ENCODE measurements at places on chromosomes 5 and 9.

DNA sequence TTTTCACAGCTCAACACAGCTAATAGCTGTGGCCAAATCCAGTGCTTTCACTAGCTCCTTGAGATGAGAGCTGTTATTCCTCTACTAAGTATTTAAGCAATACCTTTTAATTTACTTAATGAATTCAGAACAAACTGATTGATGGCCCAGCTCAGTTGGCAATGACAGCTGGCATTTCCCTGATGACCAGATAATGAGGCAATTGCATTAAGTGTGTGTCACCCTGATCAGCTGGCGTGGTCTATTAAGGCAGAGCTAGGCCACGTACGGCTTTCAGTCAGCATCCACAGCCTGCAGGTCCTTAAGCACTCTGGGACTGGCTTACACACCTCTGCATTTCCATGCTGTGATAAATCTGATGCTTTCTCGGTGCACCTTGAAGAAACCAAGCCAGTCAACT, 34.4 kb downstream of the TTLL11 start:
- no peak for DNase-seq

DNA sequence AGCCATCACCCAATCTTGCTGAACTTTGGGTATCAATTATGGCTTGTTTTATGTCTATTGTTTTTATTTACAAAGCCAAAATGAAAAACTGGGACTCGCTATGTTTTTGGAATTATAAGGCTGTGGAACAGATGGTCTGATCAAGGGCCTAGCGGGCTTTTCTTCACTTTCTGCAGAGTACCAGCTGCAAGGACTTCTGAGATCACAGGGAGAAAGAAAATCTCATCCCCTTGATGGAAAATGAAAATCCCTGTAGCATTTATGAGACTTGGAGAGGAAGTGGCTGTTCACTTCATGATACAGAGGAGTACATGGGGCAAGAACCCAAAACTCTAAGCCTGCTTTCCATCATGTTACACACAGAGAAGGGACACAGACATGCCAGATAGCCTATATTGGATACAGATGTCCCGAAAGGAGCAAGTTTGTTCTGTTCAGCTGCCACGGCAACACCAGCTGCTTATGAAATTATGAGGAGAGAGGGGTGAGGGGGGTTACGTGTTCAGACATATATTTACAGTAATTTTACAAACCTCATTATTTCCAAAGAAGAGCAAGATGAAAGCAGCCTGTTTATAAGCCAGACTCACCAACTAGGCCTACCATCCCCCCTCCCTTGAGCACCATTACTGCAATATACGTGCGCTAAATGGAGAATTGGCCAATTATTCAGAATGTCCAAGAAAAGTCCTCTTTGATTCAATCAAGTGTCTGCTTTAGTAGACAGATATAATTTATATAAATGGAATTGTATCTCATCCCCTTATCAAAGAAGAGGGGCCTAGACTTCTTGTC, 220.0 kb downstream of the MARCHF11 start:
- DNase-seq: no peak

DNA sequence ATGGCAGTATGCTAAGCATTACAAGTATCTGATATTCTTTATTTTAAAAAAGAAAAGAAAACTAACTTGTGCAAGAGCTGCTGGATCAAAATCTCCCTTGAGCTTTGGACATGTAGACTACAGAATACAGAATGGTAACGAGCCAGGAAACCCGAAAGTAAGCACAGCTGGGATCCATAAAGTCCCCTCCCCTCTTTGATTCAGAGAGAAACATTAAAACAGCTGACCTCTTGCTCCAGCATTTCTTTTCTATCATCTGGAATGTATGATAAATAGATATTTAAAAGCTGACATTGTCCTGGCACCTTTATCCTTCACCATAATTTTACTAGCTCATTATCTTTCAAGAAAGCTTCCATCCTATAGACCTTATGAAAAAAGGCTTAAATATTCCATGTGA, 28.2 kb upstream of the LPAR1 start:
- DNase-seq: no peak

- no peak for DNase-seq
Measured at GRCh38 chr9:133306242-133307204, 29.5 kb downstream of the SURF6 start.

DNA sequence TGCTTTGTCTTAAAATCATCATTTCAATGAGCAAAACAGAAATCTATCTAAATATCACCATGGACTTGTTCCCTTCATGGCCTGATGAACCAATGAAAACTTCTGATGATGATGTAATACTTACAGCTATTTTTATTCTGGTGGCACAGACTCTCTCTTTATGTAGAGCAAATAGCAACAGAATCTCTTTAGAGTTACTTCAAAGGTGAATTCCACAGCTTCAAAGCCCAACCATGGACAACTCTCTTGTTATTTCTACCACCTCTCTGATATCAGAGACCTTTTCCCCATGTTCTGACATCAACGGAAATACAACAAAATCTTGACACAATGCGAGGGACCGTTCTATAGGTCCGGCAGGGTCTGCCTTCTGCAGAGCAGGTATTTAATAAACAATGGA, 70.1 kb downstream of the RETREG1 start:
- DNase-seq: no peak

GRCh38 chr5:80990527-80990926, 30.4 kb downstream of the RASGRF2 start:
- DNase-seq: no peak

DNA sequence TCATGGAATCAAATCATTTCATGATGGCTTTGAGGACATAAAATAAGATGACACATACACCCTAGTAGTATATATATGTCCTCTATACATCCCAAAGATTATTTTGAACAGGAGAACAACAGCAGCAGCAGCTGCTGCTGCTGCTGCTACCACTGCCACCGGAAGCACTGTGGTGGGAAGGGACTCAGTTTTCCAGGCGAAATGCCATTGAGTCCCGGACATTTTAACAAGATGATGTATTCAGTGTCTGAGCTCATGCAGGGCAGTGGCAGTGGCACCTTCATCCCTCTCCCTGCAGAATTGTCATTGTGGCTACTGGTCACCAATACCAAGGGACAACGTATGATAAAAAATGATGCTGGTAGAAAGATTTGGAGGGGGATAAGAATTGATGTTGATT, 151.3 kb downstream of the CHSY3 start:
- no peak for DNase-seq

GRCh38 chr5:168654211-168654721, 75.1 kb upstream of the PANK3 start:
- DNase-seq: no peak

- no peak for DNase-seq
Measured at GRCh38 chr5:82605441-82605973, 327.4 kb upstream of the RPS23 start.

GRCh38 chr5:40812125-40812524, 14.0 kb upstream of the PRKAA1 start:
- DNase-seq: no peak

DNA sequence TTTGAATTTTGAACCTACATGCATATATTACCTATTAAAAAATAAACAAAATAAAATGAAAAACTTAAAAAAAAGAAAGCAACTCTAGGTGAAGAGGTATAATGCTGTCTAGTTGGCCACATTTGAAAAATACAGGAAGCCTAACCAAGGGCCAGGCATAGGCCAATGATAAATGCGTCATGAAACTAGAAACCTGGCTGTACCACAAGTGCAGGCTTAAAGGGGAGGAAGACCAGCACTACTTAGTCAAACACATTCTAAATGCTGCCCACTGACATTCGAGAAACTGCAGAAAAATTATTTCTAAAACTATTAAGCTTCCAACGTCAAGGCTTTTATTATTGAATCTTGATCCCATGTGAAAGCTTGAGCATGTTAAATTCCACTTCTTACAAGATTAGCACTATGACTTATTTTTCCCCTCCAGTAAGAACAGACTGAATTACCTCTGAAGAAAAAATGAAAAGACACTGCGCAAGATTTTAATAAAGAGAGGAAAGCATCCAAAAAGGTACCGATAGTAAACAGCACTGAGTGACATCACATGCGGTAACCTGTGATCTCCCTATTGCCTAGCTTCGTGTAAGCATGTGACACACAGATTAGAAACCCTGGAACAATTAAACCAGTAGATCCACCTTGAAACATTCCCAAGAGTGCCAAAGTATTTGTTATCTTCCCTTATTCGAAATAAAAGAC, 16.2 kb downstream of the CDC14B start:
- no peak for DNase-seq

- DNase-seq: no peak
Measured at GRCh38 chr9:6034954-6035353, 19.5 kb upstream of the RANBP6 start.

GRCh38 chr9:20507431-20507830, 114.9 kb downstream of the MLLT3 start:
- no peak for DNase-seq

DNA sequence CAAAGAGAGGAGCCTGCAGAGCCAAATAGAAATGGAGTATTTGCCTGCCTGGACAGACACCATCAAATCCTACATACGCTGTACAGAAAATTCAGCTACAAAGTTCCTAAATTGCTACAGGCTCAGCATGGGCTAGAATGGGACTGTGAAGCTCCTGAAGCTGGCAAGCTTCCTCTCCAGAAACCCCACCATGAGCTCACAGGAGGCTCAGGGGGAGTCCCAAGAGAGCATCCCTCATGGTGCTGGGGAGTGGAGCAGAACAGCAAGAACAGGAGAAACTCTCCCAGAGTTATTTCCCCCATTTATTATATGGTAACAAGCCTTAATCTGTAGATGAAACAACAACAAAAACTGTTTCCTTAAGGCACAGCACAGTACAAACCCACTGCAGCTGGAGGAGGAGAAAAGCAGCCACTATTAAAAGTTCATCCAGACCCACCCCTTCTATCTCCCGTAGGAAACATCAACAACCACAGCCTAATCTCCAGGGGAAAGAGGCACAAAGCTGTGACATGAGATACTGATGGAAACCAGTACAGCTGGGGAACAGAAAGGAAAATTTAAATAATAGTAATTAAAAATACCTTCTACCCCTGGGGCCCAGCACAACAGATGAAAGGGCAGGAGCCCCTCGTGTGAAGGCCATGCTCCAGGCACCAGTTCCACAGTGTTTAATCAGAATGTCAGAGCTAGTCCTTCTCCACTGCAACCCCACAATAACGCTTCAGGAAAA, 548.5 kb downstream of the MTRR start:
- DNase-seq: no peak

DNA sequence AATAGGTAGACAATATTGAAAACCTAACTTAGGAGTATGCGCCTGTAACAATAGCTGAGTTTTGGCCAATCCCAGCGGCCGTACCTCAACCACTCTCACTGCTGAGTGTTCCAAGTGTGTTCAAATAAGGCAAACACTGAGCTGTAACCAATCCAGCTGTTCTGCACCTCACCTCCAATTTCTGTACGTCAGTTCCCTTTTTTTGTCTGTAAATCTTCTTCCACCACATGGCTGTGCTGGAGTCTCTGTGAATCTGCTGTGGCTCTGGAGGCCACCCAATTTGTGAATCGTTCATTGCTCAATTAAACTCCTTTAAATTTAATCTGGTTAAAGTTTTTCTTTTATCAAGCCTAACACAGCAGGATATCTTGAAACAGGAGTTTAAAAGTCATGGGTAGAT, 116.3 kb downstream of the SLC28A3 start:
- DNase-seq: peak; percentile 44

GRCh38 chr9:36855448-36856315, 178.4 kb downstream of the PAX5 start:
- peak; percentile 70 for DNase-seq

- DNase-seq: no peak
Measured at GRCh38 chr5:10678244-10678643, 82.8 kb downstream of the DAP start.

- no peak for DNase-seq
Measured at GRCh38 chr9:70170151-70170790, 88.5 kb upstream of the SMC5 start.

DNA sequence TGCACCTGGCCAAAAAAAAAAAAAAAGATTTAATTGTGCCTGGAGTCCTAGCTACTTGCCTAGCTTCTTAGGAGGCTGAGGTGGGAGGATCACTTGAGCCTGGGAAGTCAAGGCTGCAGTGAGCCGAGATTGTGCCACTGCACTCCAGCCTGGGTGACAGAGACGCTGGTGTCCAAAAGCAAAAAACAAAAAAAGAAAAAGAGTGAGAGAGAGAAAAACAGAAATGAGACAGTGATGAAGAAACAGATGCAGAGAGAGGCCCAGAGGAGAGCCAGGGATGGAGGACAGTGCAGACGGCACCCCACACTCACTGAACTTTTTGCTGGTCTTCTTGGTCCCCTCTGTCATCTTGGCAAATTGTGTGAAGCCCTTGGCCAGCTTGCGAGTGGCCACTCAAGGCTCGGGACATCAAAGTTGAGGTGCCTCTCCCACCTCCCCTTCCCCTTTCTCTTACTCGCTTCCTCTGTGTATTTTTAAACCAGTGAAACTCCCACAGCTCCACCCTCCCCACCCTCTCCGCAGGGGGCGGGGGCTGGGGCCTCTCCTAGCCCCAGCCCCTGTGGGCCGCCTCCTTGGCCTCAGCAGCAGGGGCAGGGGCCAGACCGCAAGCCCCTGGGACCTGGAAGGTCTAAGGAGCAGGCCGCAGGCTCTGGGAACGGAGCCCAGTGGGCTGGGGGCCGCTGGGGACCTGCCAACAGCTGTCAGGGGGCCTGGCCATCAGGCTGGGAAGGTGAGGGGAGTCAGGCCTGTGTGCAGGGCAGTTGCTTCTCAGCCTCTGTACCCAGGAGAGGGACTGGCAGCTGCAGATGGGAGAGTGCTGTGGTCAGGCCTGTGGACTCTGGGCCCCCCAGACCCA, at the start of gene SH2D3C:
Gene SH2D3C (minus strand): TSS at position 387 of the 856 bp plus-strand sequence. CDS start 39 bp downstream, at position 348.
- peak; percentile 40 for DNase-seq

- DNase-seq: no peak
Measured at GRCh38 chr9:75903785-75904360, 13.4 kb downstream of the PCSK5 start.

DNA sequence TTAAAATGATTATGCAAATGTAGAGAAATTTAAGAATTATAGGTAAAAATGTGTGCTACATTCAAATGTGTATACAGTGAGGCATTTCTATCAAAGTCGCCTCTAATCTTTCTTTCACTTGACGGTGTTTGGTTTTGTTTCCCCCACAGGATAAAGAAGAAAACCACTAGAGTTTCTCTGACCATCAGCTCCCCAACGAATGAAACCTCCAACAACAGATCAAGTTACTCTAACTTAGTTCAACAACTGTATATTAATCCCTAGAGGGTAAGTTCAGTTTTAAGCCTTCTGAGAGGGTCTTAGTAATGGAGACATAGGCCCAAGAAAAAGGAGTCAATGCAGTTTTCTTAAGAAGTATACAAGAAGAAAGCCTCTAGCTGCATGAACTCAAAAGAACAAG, 11.5 kb upstream of the MYOT start:
- DNase-seq: no peak

DNA sequence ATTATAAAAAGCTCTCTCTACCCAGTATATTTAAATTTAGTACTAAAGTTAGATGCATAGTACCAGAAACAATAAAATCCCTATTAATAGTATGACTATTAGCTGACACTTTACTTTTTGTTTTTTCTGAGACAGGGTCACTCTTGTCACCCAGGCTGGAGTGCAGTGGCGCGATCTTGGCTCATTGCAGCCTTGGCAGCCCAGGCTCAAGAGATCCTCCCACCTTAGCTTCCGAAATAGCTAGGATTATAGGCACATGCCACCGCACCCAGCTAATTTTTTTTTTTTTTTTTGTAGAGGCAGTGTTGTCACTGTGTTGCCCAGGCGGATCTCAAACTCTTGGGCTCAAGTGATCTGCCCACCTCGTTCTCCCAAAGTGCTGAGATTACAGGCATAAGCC, 8.0 kb downstream of the CCNG1 start:
- DNase-seq: no peak
